ENCODE measurements at places on chromosomes 1 and 21. TPM values are rescaled to one million over a fixed set of nuclear protein-coding genes. Genes with fewer than 3 reads are reported as not detected.

- H3K36me3 ChIP-seq, result no peaks in the 10 kb centered on the region
- H3K4me1 ChIP-seq, result peaks cover 18% of the 10 kb centered on the region
- peak; percentile 75 for DNase-seq
- peak within 1 kb of the TSS; percentile 96 for H3K27ac ChIP-seq
- peak within 1 kb of the TSS; percentile 72 for H3K4me3 ChIP-seq
Observed at GRCh38 chr1:31373056-31373896, at the start of gene FABP3. Gene FABP3, minus strand, starts transcription at chr1:31373076. Its CDS starts 62 bp downstream, at chr1:31373014.

DNA sequence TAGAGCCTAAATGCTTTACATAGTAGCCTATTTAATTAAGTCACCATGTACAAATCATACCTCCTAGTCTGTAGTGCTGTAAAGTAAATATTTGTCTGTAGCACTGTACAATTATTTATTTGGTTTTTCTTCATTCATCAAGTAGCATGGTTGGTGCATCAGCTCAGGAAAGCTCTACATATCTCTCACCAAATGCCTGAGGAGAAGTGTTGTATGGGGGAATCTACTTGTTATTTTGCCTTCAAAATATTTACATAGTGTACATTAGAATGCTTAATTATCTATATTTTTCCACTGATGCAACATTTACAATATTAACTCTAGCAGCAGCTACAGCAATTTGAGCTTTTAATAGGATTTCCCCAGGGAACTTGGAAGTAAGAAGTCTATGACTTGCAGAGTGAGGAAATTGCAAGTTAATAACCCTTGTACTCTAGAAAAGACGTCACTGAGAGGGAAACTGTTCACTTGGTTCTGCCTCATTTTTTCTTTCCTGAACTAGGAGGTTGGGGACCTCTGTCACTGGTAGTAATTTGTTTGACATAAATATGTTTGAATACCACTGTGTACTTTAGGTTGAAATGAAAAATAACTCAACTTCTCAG, 207.4 kb downstream of the PDE4B start:
- H3K4me1 ChIP-seq, result peaks cover 3% of the 10 kb centered on the region
- no peaks in the 10 kb centered on the region for H3K36me3 ChIP-seq
- H3K27me3 ChIP-seq, result peaks cover 3% of the 10 kb centered on the region
- H3K27ac ChIP-seq, result no peak overlapping the region
- DNase-seq, result no peak
- H3K4me3 ChIP-seq, result no peak overlapping the region

Gene SH2D1B
- total RNA-seq, result not detected

Gene SPRR2E
- total RNA-seq, result not detected

Gene PRKCZ
- 71.5 TPM for total RNA-seq

Gene ZBTB8B
- total RNA-seq, result 4.7 TPM
